Activated CD4-positive, alpha-beta T cell treated with anti-CD3 and anti-CD28 coated beads, Interleukin-2, amount 10 ng/mL, durations not matched to agents 7 days and 5 days (primary cell): ENCODE measurements at places on chromosomes 1 and 21.
A peak's percentile ranks its signal among the peaks of the same experiment; 100 is the strongest.

GRCh38 chr21:41510500-41510899 is 2.5 kb upstream of the TMPRSS2 start:
- H3K4me3 ChIP-seq = no peak overlapping the region
- H3K4me1 ChIP-seq = no peaks in the 10 kb centered on the region
- DNase-seq = no peak
- peaks cover 40% of the 10 kb centered on the region for H3K27me3 ChIP-seq
- no peak overlapping the region for H3K27ac ChIP-seq

DNA sequence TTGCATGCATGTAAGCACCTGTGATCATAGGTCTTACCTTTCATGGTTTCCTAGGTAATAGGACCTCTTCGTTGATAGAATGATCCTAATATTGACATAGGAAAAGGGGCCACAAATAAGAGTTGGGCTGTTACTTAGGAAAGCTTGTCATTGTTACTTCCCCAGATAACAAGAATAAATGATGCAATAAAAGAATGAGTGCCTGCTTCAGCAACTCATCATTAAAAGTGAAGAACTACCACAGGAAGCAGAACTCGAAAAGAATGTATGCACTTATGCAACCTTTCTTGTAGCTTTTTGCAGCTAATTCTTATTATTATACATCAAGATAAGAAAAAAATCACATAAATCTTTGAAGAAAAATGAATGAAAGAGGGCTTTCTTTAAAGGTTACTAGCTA is 548.6 kb downstream of the LTN1 start:
- H3K27me3 ChIP-seq = peaks cover 6% of the 10 kb centered on the region
- H3K36me3 ChIP-seq = no peaks in the 10 kb centered on the region
- no peak for DNase-seq
- no peak overlapping the region for H3K4me3 ChIP-seq
- no peak overlapping the region for H3K27ac ChIP-seq

GRCh38 chr1:53730224-53730865 is 8.6 kb downstream of the GLIS1 start:
- peaks cover 25% of the 10 kb centered on the region for H3K27me3 ChIP-seq
- no peaks in the 10 kb centered on the region for H3K36me3 ChIP-seq
- H3K4me1 ChIP-seq = no peaks in the 10 kb centered on the region
- no peak overlapping the region for H3K4me3 ChIP-seq
- H3K27ac ChIP-seq = no peak overlapping the region
- no peak for DNase-seq

DNA sequence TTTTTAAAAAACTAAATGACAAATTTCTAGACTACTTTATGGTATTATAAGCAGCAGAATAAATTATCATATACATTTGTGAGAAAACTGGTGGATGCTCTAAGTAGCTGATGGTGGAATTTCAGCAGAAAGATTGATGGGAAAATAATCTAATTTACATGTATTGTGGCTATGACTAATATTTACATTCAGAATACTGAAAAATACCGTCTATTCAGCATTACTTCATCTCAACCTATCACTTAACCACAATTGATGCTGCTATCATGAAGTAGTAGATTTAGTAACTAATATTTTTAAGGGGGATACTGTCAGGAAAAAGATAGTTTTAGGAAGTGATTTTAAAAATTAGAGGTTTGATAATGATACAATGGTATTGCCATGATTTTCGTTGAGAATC is 137.9 kb downstream of the IFI44 start:
- H3K4me1 ChIP-seq = no peaks in the 10 kb centered on the region
- DNase-seq = no peak
- no peaks in the 10 kb centered on the region for H3K36me3 ChIP-seq
- no peak overlapping the region for H3K4me3 ChIP-seq

DNA sequence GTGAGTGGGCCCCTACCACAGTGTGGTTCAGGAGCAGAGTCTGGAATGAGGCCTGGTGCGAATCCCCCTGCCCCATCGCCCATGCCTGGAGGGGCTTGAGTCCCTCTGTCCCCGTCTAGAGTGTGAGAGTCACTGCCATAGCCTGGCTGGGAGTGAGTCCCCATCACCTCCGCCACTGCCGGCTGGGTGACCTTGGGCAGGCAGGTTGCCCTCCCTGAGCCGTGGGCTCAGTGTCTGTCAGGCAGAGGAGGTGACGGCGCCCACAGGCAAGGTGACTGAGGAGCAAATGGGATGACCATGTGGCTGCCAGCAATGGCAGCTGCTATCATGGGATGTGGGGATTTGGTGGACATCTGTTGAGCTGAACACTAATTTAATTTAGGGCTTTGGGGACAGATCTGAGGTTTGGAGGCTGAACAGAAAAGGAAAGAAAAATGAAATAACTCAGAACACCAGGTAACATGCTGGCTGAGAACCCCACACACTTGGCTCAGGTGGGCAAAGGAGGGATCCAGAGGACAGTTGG is 38.1 kb upstream of the GPR153 start:
- H3K27me3 ChIP-seq = no peaks in the 10 kb centered on the region
- no peak overlapping the region for H3K27ac ChIP-seq
- H3K4me1 ChIP-seq = peaks cover 6% of the 10 kb centered on the region
- peaks cover 5% of the 10 kb centered on the region for H3K36me3 ChIP-seq
- H3K4me3 ChIP-seq = no peak overlapping the region
- no peak for DNase-seq

DNA sequence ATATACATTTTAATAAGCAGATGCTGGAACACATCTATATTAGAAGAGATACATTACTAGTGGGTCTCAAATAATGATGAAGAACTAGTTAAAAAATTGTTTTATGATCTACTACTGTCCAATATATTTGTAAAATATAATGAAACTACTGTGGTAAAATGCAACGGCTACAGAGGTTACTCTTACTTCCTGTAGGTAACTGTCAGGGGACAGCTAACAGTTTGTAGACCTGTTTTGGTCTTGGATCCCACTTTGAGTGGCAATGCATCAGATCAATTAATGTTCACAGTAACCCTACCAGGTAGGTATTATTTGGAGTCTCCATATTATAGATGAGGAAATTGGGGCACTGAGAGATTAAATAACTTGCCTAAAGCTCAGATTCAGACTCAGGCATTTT is 26.7 kb upstream of the MYSM1 start:
- peak overlapping the region; percentile 25 for H3K27ac ChIP-seq
- no peak for DNase-seq
- no peaks in the 10 kb centered on the region for H3K27me3 ChIP-seq

GRCh38 chr1:117271959-117272358 is 61.2 kb upstream of the VTCN1 start:
- no peaks in the 10 kb centered on the region for H3K27me3 ChIP-seq
- H3K36me3 ChIP-seq = no peaks in the 10 kb centered on the region
- H3K27ac ChIP-seq = no peak overlapping the region
- DNase-seq = no peak
- H3K4me1 ChIP-seq = no peaks in the 10 kb centered on the region
- no peak overlapping the region for H3K4me3 ChIP-seq

DNA sequence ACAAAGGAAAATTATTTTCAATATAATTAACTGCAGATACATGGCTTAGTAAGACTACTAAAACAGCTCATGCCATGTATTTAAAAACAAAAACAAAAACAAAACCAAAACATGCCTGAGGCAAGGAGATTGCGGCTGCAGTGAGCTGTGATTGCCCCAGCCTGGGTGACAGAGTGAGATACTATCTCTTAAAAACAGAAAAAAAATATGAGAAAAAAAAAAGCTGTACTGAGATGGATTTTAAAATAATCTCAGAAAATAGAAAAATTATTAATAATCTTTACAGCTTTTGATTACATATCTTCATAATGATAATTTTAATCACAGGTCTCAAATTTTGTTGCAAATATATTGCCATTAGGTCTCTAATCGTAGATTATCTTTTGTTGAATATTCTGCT is 24.0 kb upstream of the LIN9 start:
- DNase-seq = peak; percentile 31
- peak overlapping the region; percentile 31 for H3K27ac ChIP-seq
- H3K4me3 ChIP-seq = peak overlapping the region; percentile 2
- peaks cover 16% of the 10 kb centered on the region for H3K4me1 ChIP-seq
- H3K36me3 ChIP-seq = no peaks in the 10 kb centered on the region

DNA sequence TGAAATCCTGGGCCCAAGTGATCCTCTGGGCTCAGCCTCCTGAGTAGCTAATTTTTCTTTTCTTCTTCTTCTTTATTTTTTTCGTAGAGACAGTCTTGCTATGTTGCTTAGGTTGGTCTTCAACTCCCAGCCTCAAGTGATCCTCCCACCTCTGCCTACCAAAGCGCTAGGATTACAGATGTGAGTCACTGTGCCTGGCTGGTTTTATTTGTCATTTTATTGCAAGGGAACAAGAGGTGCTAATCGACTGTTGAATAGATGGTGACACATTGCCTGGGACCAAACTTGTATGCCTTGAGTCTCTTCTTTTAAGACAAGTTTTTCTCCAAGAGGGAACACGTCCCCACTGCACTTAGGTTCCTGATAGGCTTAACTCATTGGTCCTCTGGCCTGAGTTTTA is 20.0 kb upstream of the KLHDC8A start:
- no peak overlapping the region for H3K27ac ChIP-seq
- H3K4me3 ChIP-seq = no peak overlapping the region
- peaks cover 45% of the 10 kb centered on the region for H3K27me3 ChIP-seq
